ENCODE measurements at places on chromosomes 5 and 9.

DNA sequence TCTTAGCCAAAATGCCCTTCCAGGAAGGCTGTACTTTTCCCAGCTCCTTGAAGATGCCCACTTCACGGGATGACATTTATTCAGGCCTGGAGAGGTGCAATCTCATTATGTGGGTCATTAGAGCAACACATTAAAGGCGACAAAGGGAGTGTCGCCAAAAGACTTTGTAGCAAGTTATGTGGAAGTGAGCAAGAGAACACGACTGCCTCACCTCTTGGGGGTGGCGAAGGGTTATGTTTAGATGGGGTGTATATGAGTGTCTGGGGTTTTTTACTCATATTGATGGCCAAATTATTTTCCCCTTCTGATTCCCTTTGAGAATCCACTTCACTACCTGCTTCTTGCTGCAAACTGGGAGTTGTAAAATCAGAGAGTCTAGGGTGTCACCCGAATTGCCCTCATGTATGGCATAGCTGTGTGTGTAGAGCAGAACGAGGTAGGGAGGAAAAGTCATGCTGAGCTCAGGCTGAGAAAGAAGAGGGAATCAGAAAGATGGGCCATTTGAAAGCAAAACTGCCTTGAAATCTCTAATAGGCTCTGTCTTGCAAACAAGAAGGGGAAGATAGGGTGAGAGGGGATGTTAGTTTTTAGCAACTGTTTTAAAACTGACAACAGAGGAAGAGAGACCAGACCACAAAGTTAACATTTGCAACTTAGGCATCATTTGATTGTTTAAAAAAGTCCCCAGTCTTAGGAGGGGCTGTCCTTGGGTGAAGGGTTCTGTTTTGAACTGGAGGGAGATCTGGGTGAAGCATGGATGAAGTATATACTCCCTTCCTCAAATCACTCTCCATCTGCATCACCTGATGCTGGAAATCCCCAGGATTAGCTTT is 97.1 kb upstream of the IL12B start:
- DNase-seq = no peak

GRCh38 chr5:145068721-145069120 is 766.4 kb downstream of the PRELID2 start:
- no peak for DNase-seq

DNA sequence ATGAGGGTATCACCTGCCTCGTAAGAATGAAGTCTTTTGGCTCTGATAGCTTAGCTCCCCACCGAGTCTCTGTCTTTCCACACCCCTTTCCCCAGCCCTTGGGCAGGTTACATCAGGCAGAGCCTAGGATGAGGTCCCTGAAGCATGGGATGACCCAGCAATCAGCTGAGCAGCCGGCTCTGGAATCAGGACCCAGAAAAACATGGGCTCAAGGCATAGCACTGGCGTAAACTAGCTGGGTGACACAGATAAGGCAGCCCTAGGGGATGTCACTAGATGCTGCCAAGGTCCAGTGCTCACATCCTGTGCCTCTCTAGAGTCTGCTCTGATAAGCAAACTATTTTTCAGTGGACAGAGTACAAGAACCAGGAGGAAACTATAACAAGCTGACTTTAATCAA is 26.6 kb downstream of the IDNK start:
- DNase-seq = no peak

DNA sequence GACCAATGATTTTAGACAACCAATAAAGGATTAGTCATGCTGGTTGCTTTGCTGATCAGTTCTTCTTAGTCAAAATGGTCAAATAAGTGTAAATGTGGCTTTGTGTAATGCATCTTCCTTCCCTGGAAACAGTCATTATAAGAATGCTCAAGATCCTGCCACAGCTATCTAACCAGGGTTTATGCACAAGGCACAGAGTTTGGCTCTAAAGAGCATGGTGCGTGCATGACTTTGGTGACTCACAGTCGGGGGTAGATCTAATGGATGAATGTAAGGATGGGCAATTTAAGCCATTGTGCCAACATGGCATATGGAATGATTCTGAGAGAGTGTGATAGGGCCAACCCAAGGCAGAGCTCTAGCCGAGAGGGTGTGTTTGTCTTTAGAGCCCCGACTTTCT is 6.5 kb downstream of the LIX1 start:
- no peak for DNase-seq

DNA sequence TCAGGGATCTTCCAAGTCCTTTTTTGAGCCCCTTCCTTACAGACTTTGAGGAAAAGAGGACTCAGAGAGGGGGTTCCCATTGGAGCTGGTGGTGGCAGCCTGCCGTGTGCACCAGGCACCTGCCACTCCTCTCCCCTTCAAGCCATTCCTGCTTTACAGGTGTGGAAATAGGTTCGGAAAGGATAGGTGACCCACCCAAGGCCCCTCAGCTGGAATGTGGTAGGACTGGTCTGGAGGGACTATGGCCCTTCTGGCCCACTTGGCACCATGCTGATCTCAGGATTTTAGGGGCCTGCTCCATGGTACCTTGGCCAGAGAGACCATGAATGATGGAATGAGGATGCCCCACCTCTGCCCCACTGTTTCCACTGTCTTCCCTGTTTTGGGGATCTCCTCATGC is 1.4 kb downstream of the GALNT12 start:
- no peak for DNase-seq

- DNase-seq = no peak
Observed at GRCh38 chr9:78014776-78015175, 16.8 kb downstream of the GNAQ start.

GRCh38 chr9:127311239-127311741 is 46.7 kb downstream of the GARNL3 start:
- DNase-seq = no peak

GRCh38 chr5:172605466-172605865 is 35.6 kb upstream of the NEURL1B start:
- DNase-seq = no peak

- DNase-seq = peak; percentile 84
Observed at GRCh38 chr9:128786681-128787601, at the start of gene TBC1D13. Gene TBC1D13 (plus strand): TSS chr9:128787253. CDS start chr9:128787354, 101 bp downstream.

- no peak for DNase-seq
Observed at GRCh38 chr5:96812851-96813250, 5.1 kb upstream of the ERAP1 start.

- no peak for DNase-seq
Observed at GRCh38 chr5:135776457-135776856, 58.0 kb upstream of the SLC25A48 start.

- DNase-seq = no peak
Observed at GRCh38 chr9:127300886-127301447, 36.4 kb downstream of the GARNL3 start.

GRCh38 chr9:92425474-92425873 is 1.2 kb upstream of the OMD start:
- DNase-seq = no peak

- no peak for DNase-seq
Observed at GRCh38 chr9:3912817-3913216, 387.0 kb upstream of the RFX3 start.

DNA sequence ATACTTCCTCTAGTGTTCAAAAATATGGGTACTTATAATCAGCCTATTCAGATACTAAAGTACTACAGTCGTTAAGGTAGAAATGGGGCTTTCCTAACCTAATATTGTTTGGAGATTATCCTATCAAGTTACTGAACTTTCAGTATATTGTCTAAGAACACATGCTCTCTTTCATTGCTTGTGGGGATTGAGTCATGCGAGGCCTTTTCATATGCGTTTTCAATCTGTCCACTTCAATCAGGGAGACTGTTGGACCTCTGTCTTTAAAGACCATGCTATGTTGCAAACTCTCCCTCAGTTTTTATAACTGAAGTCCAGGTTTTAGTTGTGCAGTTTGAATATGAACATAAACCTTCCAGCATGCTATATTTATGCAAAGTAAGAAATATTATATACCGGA is 15.0 kb downstream of the PRR16 start:
- no peak for DNase-seq

- DNase-seq = no peak
Observed at GRCh38 chr5:146049704-146050026, 55.7 kb downstream of the PLAC8L1 start.
